ENCODE measurements at places on chromosomes 7 and 10. TPM values are rescaled to one million over a fixed set of nuclear protein-coding genes. Genes with fewer than 3 reads are reported as not detected.

DNA sequence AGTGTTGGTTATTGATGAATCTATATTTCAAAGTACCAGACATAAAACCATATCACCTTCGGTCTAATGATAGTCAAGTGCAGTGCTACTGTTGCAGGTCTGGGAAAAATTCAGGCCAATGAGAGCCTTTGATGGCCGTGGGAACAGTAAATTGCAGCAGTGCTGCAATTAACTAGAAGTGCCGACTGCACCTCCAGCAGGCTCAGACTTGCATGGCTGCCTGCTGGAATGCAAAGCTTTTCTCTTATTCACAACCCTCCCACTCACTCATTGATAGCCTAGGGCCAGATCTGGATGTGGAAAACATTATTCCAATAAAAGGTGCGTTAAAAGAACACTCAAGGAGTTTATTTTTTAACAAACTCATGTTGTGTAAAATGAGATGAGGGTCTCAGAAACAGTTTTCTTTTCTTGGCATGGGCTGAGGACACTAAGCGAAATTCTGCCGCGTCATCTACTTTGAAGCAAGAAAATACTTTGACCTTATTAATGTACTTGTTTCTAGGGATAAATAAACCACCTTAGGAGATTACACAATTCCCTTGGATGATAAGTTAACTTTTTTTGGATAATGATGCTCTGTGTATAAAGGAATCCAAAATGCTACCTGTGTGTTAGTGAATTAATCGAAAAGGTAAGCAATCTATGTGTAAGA lies 17.1 kb downstream of the PLXDC2 start:
- DNase-seq, result no peak

DNA sequence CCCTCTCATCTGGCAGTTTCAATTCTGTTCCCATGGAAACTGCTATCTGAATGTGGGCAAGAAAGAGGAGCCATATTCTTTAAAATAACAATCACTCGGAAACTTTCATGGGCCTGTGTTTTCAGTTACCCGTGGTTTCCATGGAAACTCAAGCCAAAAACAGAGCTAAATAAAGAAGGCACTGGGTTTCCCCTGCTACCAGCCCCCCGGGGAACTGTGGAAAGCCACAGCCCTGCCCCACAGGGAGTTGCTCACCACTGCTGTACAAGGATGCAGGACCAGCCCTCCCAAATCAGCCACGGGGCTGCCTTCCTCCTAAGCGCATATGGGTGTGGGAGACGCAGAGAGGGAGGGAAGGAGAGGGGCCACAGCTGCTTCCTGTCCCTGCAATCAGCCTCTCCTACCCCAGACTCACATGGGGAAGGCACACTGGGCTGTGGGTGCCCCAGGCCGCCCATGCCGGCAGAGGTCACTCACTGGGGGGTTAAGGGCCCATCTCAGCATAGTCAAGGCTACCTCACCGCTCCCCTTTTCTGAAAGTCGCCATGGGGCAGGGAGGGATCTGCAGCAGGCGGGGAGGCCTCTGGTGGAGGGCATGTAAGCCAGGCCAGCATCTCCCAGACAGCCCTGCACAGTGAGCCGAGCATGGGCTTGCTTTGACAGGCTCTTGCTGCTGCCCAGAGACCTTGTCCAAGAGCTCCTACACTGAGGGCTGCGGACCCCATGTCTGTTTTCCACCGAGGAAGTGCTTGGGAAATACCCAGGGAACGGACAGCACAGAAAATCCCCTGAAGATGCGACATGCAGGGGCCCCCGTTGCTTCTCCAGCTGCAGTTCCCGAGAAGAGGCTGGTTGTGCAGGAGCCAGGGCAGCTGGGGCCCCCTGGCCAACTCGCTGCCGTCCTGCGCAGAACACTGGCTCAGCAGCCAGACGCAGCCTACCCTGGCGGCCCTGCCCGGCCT lies 157.3 kb upstream of the PPP2R2D start:
- no peak for DNase-seq

DNA sequence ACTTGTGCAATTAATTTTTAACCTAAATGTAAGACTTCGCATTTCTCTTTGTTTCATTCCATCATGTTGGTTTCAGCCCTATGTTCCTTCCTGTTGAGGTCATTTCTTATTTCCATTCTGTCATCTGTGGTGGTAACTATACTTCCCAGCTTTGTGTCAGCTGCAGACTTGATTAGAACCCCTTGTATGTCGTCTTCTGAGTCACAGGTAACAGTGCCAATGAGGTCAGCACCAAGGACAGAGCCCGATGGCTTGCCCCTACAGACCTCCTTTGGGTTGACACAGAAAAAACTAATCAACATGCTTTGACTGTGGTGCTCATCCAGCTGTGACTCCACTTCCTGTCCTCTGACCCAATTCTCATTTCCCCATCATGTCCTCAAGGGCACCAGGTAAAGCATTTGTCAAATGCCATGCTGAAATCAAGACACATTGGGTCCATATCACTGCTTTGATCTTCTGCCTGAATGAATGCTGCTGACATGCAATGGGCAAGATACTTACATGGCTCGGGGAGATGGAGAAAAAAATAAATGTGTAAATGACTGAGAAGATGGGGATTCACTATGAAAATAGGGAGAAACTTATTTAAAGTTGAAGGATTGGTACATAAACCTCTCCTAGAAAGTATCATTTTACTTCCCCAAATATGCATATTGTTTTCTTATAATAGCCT lies 25.6 kb upstream of the CRTAC1 start:
- peak; percentile 11 for DNase-seq

- no peak for DNase-seq
These were observed 75.5 kb downstream of the CARD11 start for GRCh38 chr7:2968176-2968575.

DNA sequence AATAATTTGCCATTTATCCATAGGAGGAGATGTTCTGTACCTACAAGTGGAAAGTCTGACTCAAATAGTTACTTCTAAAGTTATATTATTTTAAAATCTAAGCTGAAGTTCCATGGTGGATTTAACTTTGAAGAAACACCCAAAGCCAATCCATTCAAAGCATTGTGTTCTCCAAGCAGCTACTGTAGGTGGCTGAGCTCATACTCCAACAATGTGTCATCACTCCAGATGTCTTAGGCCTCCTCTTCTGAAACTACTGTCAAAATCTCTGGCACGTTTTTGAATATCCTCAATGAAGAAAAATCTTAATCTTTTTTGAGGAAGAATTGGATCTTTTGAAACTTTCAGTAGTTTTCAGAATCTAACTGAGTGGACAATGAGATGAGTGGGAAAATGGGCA lies 169.1 kb downstream of the PTEN start:
- DNase-seq, result no peak

- DNase-seq, result no peak
These were observed 243.0 kb downstream of the BICC1 start for GRCh38 chr10:58755677-58756076.

GRCh38 chr7:85471740-85472139 lies 284.9 kb upstream of the SEMA3D start:
- peak; percentile 4 for DNase-seq

GRCh38 chr7:128961030-128961659 lies 23.4 kb downstream of the IRF5 start:
- no peak for DNase-seq

GRCh38 chr10:18334116-18334867 lies 194.1 kb downstream of the CACNB2 start:
- no peak for DNase-seq

DNA sequence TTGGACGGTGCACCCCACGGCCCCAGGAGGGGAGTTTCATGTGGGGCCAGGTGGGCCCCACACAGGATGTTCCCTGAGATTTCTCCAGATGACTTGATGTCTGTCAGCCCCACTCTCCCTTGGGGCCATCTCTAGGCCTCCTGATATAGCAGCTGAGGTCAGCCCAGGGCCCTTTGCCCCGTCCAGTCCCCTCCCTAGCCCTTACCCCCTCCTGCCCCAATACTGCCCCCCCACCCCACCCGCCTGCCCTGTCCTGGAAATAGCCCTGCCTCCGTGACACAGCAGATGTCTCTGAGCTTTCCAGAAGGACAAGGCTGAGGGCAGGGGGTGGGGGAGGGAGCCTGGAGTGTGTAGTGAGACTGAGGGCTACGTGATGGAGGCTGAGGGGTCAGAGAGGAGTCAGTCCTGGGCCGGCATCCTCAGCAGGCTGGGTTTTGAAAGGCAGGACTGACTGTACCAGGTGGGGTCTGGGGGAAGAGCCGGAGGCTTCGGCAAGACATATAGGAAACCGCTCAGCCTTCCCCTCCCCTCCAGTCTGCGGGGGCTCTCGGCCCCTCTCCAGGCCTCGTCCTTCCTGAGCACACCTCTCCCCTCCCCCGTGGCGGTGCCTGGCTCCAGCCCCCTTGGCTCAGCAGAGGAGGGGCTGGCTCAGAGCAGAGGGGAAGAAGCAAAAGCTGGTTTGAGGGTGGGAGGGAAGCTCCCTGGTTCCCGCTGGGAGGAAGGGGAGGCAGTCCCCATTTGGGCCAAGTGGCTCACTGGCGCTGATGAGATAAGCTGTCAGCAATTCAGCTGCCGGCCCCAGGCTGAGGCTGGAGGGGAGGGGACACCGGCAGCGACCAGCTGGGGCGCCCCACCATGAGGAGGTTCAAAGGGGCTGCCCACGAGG lies 2.0 kb downstream of the FLNC start:
- DNase-seq, result no peak

DNA sequence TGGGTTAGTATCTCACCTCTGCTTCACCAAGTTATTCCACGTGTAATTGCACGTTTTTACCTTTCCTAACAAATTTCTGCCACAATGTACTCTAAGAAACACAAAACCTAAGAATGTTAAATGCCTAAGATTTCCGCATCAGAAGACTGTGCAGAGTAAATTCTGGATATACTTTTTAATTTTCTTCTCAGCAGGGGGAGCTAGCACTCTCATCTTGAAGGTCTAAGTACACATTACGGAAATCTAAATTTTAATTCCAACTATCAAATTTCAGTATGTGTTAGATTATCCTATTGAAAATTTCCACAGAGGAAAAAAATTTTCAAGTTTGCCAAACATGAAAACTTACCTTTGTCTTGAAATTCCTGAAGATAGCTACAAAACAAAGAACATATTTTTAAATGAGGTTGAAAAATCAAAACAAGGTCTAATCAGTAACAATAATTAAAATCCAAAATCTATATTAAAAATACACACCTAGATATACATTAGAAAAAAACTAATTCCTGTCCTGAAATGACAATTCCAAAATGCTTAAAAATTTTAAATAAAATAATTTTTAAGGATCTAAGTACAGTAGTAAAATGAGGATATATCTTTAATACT lies 10.5 kb downstream of the SKAP2 start:
- DNase-seq, result no peak

- DNase-seq, result no peak
These were observed 359.1 kb downstream of the ANKRD7 start for GRCh38 chr7:118583641-118584040.

- DNase-seq, result no peak
These were observed 113.1 kb upstream of the PCBD1 start for GRCh38 chr10:71001470-71001869.

DNA sequence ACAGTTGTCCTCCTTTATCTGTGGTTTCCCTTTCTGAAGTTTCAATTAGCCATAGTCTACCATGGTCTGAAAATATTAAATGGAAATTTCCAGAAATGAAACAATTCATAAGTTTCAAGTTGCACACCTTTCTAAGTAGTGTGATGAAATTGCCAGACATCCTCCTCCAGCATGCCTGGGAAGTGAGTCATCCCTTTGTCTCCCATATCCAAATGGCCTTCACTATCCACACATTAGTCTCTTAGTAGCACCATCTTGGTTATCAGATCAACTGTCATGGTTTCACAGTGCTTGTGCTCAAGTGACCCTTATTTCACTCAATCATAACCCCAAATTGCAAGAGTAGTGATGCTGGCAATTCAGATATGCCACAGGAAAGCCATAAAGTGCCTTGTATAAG lies 83.4 kb upstream of the PPP1R9A start:
- no peak for DNase-seq

- peak; percentile 58 for DNase-seq
These were observed 164.3 kb downstream of the BTAF1 start for GRCh38 chr10:92087750-92088395.

The TSPAN15 gene
- total RNA-seq, result 1.5 TPM

The TMEM178B gene
- total RNA-seq, result 1.4 TPM

The HPSE2 gene
- total RNA-seq, result not detected

The LRRN3 gene
- total RNA-seq, result 24.0 TPM

The WNT8B gene
- 0.14 TPM for total RNA-seq

The LRRD1 gene
- not detected for total RNA-seq

The FERD3L gene
- total RNA-seq, result not detected

The NEUROD6 gene
- total RNA-seq, result not detected
